ENCODE measurements at places on chromosomes 16 and 17.

DNA sequence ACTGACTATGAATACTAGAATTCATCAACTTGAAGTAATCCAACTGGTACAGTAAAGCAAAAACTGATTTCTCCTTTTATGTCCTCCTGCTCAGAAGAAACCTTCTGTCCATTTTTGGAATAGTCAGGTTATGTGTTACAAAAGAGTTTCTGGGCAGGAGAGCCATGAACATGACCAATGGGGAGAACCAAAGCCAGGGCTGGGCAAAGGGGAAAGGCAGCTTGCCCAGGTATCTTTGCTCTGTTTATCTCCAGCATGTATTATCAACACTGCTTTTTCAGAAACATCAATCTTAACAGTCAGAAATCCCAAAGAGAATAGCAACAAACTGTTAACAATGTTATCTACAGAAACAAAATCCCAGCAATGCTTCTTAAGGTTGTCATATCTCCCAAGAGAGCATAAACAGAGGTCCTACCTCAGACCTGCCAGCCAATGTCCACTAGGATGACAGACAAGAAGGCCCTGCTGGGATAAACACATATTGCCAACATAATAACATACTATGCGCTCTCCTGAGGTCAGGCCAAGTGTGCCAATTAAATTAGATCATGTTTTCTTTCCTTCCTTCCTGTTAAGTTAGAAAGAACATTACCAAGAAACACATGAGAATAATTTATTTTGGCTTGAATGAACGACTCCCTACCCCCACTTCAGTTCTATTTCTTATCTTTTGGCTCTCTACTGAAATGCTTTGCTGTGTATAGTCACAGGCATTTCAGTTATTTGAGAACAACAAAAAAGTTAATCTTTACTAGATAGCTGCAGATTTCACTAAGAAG, 28.0 kb downstream of the BLMH start:
- no peak for DNase-seq

GRCh38 chr16:83365166-83365565, 442.6 kb upstream of the HSBP1 start:
- DNase-seq: no peak

DNA sequence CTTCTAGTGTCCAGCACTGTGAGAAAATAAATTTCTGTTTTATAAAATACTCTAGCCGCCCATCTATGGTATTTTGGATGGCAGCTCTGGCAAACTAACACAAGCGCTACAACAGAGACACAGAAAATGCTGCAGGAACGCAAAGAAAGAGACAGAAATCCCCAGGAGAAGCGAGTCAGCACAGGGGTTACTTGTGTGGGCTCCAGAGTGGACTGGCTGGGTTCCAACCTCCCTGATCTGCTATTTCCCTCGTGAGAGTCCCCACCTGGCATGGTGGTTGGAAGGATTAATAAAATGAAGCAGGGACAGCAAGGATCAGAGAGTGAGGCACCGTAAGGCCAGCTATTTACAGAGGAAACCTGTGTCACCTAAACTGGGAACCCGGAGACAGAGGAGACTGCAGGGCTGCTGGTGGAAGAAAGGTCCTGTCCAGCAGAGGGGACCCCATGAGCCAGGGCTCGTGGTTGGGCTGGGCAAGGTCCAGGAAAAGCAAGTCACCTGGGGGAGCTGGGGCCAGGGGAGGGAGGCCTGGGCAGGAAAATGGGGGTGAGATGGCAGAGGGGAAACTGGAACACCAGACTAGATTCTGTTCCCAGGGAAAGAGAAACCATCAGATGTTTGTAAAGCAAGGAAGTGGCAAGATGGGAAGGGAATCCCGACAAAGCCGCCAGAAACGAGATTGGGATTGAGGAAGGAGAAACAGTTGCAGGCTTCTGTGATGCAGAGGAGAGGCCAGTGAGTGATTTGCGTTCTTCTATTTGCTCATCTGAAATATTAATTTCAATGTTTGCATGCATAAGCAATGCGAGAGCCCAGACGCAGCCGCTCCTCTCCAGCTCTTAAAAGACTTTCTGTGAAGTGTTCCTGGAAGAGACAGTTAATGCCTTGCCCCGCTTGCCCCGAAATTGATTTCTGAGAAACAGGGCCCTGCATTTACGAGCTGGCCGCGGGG, 63.0 kb upstream of the TEKT3 start:
- DNase-seq: no peak

DNA sequence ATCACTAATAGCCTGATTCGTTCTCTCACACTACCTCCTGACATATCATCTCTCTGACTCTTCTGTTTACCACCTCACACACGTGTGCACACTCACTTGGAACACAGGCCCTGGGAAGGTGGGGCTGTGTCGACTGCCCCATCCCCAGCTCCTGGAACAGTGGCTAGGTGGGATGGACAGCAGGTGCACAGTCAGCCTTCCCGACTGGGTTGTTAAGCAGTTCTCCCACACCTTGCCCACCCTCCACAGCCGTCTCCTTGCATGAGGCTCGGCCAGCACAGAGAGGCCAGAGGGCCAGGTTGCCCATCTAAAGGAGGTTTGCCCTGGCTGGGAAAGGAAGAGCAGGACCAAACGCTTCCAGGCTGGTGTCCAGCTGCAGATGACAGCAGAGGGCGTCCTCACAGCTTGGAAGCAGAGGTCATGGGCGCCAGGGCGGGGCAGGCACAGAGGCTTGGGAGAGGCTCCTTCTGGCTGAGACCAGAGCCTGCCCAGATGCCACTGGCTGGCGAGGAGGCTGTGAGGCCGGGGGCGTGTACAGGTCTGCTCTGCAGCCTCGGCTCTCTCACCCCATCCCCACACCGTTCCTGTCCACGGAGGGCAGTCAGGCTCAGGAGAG, 92.8 kb downstream of the AMFR start:
- DNase-seq: peak; percentile 40

DNA sequence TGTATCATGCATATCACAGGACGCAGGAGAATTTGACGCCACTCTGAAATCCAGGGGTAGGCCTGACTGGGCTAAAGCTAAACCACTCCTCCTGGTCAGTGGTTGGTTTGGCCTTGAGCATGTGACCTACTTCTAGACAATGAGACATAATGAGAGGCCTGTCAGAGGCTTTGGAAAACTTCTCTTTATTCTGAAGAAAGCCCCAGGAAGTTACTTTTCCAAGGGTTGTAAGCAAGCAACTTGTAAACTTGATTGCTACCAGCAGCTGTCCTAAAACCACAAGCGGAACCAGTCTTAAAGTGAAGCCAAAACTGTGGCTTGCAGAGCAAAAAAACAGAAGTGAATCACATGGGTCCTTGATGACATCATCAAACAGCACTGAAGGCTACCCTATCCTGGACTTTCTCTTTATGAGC, 138.2 kb upstream of the COX10 start:
- peak; percentile 98 for DNase-seq

DNA sequence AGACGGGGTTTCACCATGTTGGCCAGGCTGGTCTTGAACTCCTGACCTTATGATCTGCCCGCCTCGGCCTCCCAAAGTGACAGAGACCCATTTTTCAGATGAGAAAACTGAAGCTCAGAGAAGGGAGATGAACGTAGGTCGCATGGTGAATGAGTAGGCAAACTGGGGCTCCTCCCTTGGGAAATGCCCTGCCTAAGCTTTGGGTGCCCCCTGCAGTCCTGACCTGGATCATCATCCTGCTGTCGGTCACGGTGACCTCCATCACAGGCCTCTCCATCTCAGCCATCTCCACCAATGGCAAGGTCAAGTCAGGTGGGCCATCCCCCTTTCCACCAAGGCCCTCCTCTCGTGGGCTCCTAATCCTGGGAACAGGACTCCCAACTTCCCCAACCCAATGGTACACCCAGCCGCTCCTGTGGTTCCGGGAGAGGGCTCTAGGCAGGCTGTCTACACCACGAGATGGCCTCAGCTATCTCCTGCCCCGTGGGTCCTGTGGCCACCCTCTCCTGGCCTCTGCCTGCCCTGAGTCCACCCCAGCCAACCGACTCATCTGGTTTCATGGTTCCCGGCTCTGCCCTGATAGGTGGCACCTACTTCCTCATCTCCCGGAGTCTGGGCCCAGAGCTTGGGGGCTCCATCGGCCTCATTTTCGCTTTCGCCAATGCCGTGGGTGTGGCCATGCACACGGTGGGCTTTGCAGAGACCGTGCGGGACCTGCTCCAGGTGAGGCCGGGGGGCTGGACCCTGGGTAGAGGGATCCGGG, 4.7 kb downstream of the SLC12A3 start:
- DNase-seq: peak; percentile 77

Data from suppressor macrophage treated with lipopolysaccharide for 1 hour (primary cell).